Endodermal cell (in vitro differentiated cells): ENCODE measurements at places on chromosomes 13 and 19. TPM values are rescaled to one million over a fixed set of nuclear protein-coding genes. Genes with fewer than 3 reads are reported as not detected.

GRCh38 chr13:113742000-113742441 is 17.0 kb upstream of the TMEM255B start:
- peak; percentile 80 for DNase-seq

GRCh38 chr13:27967736-27968315 is 1.3 kb downstream of the CDX2 start:
- peak; percentile 63 for DNase-seq

GRCh38 chr13:50152655-50153309 is 137.5 kb downstream of the KCNRG start:
- no peak for DNase-seq

- DNase-seq: no peak
These were observed 205.4 kb downstream of the PDS5B start for GRCh38 chr13:32791545-32792172.

GRCh38 chr19:2483084-2483483 is 7.2 kb downstream of the GADD45B start:
- DNase-seq: no peak

GRCh38 chr13:42152495-42152894 is 104.0 kb downstream of the DGKH start:
- no peak for DNase-seq

DNA sequence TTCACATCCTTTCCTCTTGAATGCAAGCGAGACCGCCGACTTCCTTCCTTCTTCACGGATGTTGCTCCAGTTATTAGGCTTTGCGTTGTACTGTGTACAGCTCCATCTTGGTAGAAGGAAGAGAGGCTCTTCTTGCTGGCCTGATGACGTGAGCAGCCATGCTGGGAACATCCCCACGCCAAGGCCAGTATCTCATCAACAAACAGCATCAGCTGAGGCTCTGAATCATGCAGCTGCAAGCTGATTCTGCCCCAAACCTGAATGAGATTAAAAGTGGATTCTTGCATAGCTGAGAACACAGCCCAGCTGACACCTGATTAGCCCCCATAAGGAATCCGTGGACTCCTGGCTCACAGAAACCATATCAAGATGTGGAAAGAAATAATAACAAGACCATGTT is 809.6 kb downstream of the EFNB2 start:
- no peak for DNase-seq

DNA sequence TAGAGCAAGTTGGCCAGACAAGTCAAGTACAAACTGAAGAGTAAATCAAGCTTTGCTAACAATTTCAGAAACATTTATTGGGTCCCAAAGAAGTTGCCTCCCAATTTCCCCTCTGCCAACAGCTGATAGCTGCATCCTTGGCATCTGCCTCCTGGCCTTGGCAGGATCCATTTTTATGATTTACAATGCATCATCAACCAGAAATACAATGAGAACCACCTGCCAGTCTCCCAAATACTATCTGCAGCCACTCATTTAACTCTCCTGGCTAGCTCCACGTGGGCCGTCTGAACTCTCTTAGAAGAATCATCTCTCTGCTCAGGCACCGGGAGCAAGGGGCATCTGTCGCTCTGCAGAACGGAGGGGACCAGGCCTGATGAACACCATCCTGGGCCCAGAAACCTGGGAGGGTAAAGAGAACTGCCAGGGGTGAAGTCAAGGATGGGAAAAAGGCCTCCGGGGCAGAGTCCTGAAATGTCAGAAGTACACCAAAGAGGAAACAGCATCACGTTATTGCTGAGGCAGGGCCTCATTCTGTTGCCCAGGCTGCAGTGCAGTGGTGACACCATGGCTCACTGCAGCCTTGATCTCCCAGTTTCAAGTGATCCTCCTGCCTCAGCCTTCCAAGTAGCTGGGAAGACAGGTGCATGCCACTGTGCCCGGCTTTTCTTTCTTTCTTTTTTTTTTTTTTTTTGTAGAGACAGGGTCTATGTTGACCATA is 2.6 kb downstream of the LONP1 start:
- DNase-seq: no peak

DNA sequence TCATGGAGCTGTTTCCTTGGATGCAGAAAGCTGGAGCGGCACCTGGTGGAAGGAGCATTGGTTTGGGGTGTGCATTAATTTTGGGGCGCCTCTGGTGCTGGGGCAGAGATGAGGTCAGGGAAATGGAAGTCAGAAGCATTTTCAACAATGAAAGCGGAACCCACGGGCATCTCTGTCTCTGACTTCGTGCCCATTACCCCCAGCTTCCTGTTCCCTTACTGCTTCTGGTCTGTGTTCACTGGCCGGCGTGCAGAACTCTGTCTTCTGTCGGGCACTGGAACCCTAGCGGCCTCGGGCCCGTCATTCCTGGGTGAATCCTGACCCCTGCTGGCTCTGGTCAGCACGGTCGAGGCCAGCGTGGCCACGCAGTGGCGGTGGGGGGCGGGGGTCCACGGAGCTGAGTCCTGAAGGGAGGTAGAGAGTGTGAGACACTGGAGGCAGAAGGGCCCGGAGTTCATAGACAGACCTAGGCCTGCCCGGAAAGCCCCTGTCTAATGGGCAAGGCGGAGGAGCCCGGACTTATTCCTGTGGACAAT is 7.9 kb upstream of the LINGO3 start:
- peak; percentile 90 for DNase-seq

GRCh38 chr13:20848203-20848602 is 54.3 kb downstream of the XPO4 start:
- no peak for DNase-seq

GRCh38 chr13:39486758-39487157 is 116.2 kb downstream of the LHFPL6 start:
- no peak for DNase-seq

DNA sequence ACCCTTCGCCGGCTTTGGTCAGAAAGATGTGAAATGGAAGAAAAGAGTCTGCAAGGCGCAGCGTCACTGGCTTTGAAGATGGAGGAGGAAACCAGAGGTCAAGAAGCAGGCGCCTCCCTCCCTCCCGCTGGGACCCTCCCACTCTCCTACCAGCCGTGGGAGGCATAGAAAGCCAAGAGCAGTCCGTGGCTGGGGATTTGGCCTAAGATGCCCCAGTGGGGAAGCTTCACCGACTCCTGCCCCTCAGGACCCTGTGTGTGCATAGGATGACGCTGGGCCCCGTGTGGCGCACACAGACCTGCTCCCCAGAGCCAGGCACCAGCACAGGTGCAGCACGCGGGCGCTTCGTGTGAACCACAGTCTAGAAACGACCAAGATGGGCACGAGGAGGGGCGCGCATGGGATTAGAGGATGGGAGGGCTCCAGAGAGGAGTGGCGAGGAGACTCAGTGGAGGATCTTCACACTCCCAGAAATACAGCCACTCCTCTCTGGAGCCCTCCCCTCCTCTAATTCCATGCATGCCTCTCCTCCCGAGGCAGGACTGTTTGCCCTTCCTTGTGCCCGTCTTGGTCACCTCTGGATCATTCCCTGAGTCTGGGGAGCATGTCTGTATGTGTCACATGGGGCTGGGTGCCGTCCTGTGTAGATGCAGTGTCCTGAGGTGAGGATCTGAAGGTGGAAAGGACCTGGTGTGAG is 194.3 kb downstream of the TEX29 start:
- no peak for DNase-seq

GRCh38 chr19:49456326-49456725 is 3.3 kb downstream of the ALDH16A1 start:
- DNase-seq: no peak

ZNF541 gene
- total RNA-seq: not detected in 3 replicates

CYP2S1 gene
- 7.6 to 12.2 TPM (median 8.6 TPM) in 3 replicates for total RNA-seq

KLK12 gene
- not detected in 3 replicates for total RNA-seq

SIGLEC6 gene
- total RNA-seq: 0.25 and 0.26 TPM in 2 replicates

FFAR2 gene
- total RNA-seq: not detected in 3 replicates

SMAD9 gene
- 8.3 and 9.0 TPM in 2 replicates for total RNA-seq

CGB8 gene
- not detected in 3 replicates for total RNA-seq

REX1BD gene
- 68.8 to 83.9 TPM (median 78.8 TPM) in 3 replicates for total RNA-seq

OR10H1 gene
- not detected in 3 replicates for total RNA-seq

RNF225 gene
- 0.38 to 0.82 TPM (median 0.80 TPM) in 3 replicates for total RNA-seq

FGF22 gene
- 0.78 to 0.82 TPM in 2 of 3 replicates, not detected in the other for total RNA-seq

IGFL1 gene
- total RNA-seq: not detected in 3 replicates

ZSWIM9 gene
- 9.4 and 9.9 TPM in 2 replicates for total RNA-seq
